Daoy (cell line): ENCODE measurements at places on chromosomes 1 and 21.
A peak's percentile ranks its signal among the peaks of the same experiment; 100 is the strongest.

GRCh38 chr1:173190101-173190936 is 16.8 kb downstream of the TNFSF4 start:
- peak; percentile 81 for DNase-seq

DNA sequence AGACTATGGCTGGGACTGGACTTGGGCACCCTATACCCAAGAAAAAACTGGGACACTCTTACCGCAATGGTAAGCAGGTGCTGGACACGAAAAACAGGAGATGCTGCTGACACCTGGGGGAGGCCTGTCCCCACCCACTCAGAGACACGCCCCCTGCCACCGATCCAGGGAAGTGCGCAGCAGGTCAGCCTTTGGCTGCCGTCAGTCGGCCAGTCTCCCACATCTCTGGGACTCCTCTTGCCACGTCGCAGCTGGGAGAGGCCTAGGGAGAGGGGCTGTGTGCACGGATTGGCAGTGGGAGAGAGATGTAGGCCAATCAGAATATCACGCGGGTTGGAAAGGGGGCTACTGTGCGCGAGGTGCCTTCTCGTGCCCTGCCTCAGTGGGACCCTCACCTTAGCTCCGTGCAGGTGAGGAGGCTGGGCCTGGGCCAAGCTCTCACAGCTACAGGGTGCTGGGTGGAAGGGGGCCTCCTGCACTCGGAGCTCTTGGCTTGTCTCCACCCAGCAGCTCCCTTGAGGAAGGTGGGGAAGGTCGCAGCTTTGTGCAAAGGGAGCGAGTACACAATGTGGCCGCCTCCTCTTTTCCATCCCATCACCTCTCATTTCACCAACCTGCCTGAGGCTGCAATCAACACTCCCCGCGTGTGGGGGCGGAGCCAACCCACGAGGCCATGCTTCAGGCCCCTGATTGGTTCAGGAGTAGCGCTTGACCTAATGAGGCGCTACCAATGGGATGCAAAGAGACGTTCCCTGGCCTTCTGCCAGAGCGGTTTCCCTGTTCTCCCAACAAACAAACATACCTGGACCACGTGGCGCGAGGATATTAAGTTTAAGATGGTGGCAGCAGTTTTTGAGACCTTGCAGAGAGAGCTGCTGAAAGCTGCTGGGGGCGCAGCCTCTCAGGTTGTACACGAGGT is 25.7 kb upstream of the LDLRAP1 start:
- no peak for DNase-seq

GRCh38 chr1:154493276-154493675 is 8.7 kb upstream of the TDRD10 start:
- DNase-seq: no peak

- DNase-seq: no peak
These were observed 146.4 kb downstream of the CDC7 start for GRCh38 chr1:91647061-91647460.

GRCh38 chr1:36594023-36594422 is 111.3 kb upstream of the CSF3R start:
- DNase-seq: no peak

- DNase-seq: no peak
These were observed 218.0 kb downstream of the ZP4 start for GRCh38 chr1:237672748-237673147.
